ENCODE measurements at places on chromosomes 13 and 19.
A peak's percentile ranks its signal among the peaks of the same experiment; 100 is the strongest.

GRCh38 chr13:40589285-40590109 is 76.9 kb downstream of the FOXO1 start:
- DNase-seq: no peak

DNA sequence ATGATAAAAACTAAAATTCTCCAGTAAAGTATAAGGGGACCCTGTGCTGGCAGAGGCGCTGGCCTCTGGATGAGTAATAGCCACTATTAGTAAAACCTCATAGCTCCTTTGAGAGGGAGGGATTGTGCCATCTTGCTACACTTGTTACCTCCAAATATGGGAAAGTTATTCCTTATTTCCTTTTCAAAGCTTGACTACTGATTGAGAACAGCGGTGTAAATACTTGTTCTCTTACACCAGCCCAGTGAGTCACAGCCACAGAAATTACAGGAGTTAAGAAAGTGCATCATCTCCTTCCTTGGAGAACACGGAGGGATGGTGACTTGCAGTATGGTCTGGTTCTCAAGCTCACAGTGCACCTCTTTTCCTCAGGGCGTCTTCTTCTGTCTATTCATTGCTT is 379.0 kb downstream of the EFNB2 start:
- no peak for DNase-seq

GRCh38 chr13:77345150-77345780 is 18.4 kb upstream of the MYCBP2 start:
- DNase-seq: no peak

DNA sequence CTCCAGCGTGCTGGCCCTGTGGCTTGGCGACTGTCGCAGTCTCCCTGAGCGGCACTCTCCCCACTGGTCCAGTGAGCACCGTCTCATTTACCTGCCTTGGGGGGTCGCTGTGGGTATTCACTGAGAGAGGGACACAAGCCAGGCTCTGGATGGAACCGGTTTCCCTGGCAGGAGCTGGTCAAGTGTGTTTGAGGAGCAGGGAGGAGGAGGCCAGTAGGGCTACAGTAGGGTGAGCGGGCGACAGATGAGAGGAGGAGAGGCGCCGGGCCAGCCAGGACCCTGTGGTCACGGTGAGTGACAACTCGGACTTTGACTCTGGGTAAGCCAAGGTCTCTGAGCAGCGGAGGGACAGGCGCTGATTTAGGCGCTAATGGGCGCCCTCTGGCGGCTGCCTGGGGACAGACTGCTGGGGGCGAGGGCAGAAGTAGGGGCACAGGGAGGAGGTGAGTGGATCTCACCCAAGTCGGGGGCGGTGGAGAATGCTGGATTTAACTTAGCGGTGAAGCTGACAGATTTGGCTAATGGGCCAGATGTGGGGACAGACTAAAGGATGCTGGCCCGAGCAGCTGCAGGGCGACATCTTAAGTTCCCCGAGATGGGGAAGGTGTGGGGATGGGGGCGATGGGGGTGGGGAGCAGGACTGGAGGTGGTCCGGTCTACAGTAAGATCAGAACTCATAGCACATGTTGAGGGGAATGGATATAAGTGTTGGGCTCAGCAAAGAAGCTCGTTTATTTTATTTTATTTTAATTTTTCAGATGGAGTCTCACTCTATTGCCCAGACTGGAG is 4.7 kb upstream of the PRMT1 start:
- DNase-seq: peak; percentile 91

- no peak for DNase-seq
Observed at GRCh38 chr19:39237200-39238184, 7.3 kb downstream of the IFNL3 start.

GRCh38 chr13:43769529-43769928 is 17.2 kb downstream of the ENOX1 start:
- no peak for DNase-seq

- no peak for DNase-seq
Observed at GRCh38 chr13:111860231-111860552, 206.8 kb upstream of the SOX1 start.

DNA sequence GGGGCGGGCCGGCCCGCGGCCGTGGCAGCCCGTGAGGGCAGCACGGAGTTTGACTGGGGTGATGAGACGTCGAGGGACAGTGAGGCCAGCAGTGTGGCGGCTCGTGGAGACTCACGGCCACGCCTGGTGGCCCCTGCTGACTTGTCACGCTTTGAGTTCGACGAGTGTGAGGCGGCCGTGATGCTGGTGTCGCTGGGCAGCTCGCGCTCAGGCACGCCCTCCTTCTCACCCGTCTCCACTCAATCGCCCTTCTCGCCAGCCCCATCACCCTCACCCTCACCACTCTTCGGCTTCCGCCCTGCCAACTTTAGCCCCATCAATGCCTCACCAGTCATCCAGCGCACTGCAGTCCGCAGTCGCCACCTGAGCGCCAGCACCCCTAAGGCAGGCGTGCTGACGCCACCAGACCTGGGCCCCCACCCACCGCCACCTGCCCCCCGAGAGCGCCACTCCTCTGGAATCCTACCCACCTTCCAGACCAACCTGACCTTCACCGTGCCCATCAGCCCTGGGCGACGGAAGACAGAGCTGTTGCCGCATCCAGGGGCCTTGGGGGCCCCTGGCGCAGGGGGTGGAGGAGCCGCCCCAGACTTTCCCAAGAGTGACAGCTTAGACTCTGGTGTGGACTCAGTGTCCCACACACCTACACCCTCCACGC is 4.5 kb downstream of the CIC start:
- DNase-seq: peak; percentile 34

GRCh38 chr19:776549-776948 is 20.7 kb upstream of the PTBP1 start:
- DNase-seq: peak; percentile 27

DNA sequence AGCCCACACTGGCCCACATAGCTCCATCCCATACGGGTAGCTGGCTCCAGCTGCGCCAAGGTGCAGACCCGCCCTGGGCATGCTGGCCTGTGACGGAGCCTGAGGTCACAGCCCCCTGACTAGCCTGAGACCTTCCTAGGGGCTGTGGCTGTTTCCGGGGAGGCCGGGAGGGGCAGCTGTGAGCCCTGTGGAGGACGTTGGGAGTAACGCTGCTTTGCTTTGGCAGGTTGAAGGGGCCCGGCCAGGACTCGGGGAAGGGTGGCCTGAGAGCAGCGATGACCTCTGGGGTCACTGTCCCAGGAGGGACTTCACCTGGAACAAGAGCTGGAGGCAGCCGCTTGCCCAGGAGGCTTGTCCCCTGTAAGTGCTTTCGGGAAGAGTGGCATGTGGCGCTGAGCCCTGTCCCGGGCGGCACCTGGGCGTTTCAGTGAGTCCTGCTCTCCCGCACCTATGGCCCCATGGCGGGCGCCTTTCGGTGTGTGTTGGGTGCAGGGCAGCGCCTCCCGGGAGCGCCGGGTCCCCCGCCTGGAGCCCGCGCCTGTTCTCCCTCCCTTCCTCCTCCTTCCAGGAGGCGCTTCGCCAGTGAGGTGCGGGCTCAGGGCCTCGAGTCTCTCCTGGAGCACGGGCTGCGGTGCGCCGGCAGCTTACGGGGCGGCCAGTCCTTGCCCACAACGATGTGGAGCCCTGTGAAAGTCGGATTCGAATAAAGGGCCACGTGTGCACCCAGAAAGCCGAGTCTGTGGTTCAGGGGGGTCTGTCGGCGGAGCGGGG is 1.1 kb upstream of the FAM174C start:
- DNase-seq: no peak

GRCh38 chr13:41013835-41014234 is 5.3 kb downstream of the ELF1 start:
- DNase-seq: no peak

DNA sequence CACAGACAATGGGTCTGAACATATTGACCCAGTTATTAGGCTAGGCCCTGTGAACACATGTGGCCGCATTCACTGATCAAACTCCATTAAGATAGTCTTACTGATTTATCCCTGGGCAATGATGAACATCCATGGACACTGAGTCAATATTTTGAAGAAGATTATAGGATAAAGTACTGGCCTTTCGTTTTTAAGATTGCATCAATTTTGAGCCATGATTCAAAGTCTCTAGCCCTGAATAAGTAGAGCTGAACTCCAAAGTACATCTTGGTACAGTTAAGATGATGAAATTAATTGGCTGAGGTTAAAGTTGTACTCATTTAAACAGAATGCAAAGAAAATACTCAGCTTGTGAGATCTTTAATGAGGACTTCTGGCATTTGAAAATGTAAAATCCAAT is 1581.9 kb downstream of the EFNB2 start:
- no peak for DNase-seq

DNA sequence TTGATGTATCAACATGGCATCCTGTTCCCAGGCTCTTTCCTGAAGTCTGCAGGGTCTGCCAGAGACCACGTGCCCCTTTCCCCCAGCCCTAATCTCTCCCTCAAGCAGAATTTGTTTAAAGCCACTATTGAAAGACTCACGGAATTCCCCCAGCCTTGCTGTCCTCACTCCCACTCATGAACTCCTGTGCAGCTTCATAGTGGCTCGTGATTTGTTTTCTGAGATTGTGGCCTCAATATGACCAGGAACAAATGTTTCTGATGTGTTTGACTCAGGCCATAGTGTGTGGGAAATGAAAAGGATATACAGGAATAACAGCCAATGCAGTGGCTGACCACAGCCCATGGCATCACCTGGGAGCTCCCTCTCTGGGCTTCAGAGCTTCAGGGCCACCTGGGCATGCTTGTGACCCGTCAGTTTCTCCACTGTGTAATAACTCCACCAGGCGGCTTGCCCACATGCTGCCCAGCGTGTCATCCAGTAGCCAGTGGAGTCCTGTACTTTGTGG is 8.1 kb upstream of the SERPINE3 start:
- no peak for DNase-seq

GRCh38 chr13:98977568-98978265 is at the start of gene DOCK9:
DOCK9 (minus strand) TSS chr13:98978064; CDS start chr13:98977909, 155 bp downstream.
- DNase-seq: peak; percentile 84

- DNase-seq: peak; percentile 71
Observed at GRCh38 chr19:1503089-1503924, 9.5 kb downstream of the ADAMTSL5 start.

All from Right ventricle myocardium inferior (tissue), 1 donor.